ENCODE measurements at places on chromosomes 7 and 10.

DNA sequence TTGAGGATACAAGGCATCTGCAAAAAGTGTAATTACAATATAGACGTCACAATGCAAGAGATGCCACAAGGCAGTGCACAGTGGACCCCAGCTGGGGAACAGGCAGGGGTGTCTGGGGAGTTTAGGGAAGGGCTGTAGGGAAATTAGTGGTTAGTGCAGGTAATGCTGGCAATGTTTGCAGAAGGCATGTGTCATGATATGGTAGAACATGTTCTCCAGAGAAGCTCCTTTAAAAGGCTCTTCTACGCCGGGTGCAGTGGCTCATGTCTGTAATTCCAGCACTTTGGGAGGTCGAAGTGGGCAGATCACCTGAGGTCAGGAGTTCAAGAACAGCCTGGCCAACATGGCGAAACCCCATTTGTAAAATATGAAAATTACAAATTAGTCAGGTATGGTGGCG, 98.0 kb downstream of the JCAD start:
- H3K4me1 ChIP-seq, result no peaks in the 10 kb centered on the region
- H3K36me3 ChIP-seq, result no peaks in the 10 kb centered on the region
- DNase-seq, result no peak
- H3K27me3 ChIP-seq, result no peaks in the 10 kb centered on the region

DNA sequence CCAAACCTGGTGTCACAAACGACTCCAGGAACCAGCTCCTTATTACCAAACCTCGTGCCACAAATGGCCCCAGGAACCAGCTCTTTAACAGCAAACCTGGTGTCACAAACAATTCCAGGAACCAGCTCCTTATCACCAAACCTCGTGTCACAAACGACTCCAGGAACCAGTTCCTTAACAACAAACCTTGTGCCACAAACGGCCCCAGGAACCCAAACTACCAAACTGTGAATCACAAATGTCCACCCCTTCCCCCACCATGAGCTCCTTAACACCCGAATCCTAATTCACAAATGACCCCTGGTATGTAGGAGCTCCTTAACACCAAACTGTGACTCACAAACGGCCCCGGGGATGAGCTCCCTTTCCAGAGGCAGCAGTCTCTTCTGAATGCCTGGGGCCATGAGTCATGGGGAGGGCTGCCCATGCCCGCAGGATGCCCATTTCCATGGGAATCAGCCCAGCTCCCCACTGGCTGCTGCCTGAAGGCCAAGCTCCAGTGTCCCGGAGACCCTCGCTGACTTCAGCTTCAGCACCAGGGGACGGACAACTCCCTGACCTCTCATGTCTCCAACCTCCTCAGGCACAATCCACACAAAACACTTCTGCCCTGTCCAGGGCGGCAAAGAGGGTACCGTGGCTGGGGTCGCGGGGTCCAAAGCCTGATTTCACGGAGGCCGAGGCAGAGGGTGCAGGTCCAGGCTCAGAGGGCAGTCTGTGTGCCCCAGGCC, 213.1 kb downstream of the ELFN1 start:
- H3K36me3 ChIP-seq, result no peaks in the 10 kb centered on the region
- H3K27me3 ChIP-seq, result no peaks in the 10 kb centered on the region
- no peaks in the 10 kb centered on the region for H3K4me1 ChIP-seq
- H3K4me3 ChIP-seq, result no peak overlapping the region

DNA sequence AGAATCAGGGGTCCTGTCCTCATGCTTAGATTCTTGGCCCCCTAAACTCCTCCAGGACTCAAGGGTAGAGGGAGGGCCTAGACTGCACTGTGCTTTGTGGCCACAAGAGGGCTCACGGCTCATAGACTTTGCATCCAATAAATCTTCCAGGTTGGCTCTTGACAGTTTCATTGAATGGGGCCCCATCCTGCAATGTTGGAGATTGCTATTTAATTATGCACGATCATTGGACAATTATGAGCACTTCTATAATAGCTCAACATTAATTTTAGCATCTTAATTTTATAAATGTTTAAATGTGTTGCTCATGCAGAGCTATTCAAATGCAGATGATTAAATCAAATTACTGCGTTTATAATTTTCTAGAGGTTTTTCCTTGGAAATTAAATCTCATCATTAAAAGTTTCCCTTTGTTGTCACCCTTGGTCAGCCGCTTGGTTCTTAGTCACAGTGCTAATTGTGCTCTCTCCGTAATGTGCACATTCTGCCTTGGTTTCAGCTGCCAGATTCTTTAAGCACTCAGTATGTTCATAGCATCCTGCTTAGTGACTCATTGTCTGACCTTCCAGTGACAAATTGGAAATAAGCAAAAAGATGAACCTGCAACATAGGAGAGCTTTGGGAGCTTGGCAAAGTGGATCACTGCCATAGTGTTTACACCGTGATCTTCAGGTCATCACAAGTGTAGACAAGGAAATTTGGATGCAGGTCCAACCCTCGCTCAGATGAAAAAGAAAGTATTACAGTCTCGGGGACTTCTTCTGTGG, 33.4 kb upstream of the PLPP4 start:
- no peaks in the 10 kb centered on the region for H3K4me1 ChIP-seq
- no peaks in the 10 kb centered on the region for H3K36me3 ChIP-seq
- no peak for DNase-seq
- H3K4me3 ChIP-seq, result no peak overlapping the region
- H3K27ac ChIP-seq, result no peak overlapping the region
- H3K27me3 ChIP-seq, result no peaks in the 10 kb centered on the region

DNA sequence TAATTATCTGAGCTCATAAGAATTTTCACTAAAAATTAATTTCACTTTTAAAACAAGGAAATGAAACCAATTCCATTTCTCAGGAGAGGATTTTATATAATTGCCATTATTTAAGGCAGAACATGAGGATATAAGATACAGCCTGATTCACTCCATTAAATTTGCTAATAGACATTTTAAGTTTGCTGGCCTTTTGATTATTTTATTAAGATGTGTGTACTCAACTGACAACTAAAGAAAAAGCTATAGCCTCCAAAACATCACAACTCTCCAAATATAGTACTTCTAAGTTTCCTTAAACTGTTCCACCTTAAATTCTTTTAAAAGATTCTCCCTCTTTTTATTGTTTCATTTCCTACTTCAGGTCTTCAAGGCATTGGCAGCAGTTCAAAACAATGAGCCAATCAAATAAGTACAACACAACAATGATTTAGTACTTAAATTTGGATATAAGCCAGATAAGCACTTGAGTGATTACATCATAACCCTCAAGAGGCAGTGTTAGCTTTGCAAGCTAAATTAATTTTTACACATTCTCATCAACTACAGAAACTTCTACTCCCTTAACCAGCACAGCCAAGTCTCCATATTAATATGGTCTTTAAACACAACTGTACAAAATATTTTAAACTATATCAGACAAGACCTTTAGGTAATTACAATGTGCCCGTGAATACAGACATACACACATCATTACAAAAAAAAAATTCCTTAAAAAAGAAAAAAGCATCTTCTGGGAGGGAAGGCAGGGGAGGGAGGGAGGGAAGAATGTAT, 121.8 kb downstream of the KMT2C start:
- no peaks in the 10 kb centered on the region for H3K27me3 ChIP-seq
- H3K36me3 ChIP-seq, result no peaks in the 10 kb centered on the region
- H3K4me3 ChIP-seq, result no peak overlapping the region

DNA sequence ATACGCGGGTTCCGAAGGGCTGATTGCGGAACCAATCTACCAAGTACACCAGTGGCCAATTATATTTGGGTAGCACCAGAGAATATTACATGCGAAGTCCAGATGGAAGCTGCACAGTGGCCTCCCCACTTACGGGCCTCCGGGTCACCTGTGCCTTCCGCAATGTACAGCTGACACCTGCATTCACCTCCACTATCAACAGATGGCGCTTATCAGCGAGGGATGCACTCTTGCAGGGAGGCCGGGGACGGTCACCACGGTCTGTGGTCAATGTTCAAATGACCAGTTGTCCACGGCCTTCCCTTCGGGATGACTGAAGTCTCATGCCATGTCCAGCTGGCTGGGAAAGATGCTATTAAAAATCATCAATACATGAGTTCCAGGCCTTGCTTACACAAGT, 47.6 kb downstream of the SLIT1 start:
- H3K27ac ChIP-seq, result no peak overlapping the region
- H3K27me3 ChIP-seq, result peaks cover 4% of the 10 kb centered on the region
- no peak overlapping the region for H3K4me3 ChIP-seq
- H3K4me1 ChIP-seq, result no peaks in the 10 kb centered on the region

DNA sequence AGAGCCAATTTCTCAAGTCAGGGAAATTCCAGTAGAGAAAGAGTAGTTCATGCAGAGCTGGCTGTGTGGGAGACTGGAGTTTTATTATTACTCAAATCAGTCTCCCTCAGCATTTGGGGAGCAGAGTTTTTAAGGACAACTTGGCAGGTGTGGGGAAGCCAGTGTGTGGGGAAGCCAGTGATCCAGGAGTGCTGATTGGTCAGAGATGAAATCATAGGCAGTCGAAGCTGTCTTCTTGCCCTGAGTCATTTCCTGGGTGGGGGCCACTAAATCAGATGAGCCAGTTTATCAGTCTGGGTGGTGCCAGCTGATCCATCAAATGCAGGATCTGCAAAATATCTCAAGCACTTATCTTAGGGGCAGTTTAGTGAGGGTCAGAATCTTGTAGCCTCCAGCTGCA, 194.6 kb upstream of the NRG3 start:
- H3K4me1 ChIP-seq, result no peaks in the 10 kb centered on the region
- no peak overlapping the region for H3K4me3 ChIP-seq
- no peaks in the 10 kb centered on the region for H3K27me3 ChIP-seq
- no peaks in the 10 kb centered on the region for H3K36me3 ChIP-seq
- no peak for DNase-seq

Data from vagina (tissue), 2 donors.